Stimulated activated CD4-positive, alpha-beta T cell treated with anti-CD3 and anti-CD28 coated beads, Interleukin-4, amount 100 ng/mL, for 1 hour (primary cell): ENCODE measurements at places on chromosomes 16 and 17.

DNA sequence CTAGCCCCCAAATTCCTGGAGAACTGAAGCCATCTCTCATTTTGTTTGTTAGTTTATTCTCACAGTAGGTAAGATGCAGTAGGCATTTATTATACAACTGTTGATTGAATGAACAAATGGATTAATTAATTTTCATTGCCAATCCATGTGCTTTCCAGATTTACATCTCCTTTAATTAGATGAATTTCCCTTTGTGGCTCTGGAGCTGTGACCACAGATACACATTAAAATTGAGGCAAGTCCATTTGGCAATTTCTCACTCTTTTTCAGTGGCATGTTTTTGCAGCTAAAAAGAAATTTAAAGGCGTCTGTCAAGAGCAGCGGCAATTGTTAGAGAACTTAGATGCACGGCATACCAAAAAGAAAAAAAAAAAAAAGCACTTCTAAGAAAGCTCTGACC, 635.4 kb upstream of the SOX9 start:
- DNase-seq = no peak

DNA sequence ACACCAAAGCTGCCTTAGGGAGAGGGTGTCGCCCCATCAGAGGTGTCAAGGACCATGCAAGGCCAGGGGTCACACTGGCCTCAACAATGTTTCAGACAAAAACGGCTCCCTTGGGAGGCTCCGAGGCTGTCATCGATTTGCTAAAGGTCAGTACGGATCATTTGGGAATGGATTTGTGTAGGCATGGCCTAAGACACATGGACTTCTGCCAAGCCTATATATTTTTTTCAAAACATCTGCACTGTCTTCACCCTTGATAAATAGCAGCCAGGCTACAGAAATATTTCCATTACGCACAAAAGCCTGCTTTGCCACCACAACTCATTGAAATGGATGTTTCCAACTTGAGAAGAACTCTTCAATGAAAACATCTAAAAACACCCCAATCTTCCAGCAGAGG, 10.3 kb downstream of the CUEDC1 start:
- DNase-seq = no peak

DNA sequence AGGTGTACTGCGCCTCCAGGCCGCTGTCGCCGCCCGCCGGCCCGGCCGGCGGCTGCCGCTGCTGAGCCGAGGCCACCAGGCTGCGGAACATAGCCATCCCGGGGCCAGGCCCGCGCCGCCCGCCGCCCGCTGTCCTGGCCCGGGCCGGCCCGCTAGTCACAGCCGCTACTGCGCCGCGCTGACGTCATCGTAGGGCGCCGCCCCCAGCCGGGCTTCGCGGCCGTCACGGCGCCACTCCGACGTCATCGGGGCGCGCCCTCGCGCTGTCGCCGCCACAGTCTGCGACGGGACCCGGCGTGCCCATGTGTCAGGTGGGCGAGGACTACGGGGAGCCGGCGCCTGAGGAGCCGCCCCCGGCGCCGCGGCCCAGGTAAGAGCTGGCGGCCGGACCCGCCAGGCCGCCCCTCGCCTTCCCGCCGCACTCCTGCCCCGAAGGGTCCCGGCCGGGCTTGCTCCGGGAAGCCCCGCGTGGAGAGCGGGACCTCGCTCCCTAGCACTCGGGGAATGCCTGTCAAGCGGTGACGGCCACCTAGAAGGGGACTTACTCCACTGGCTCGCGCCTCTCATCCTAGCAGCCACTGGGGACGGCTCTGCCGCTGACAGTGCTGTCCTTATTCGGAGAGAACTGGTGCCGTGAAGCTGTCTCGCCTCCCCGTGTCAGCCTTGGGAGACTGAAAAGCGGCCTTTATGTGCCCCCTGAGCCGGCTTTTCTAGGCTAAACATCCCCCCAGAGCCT, at the start of the genes CTU2 and RNF166:
Gene CTU2, plus strand, starts transcription at position 275 of the 736 bp plus-strand sequence. Its CDS starts 28 bp downstream, at position 303.
Gene RNF166, minus strand, starts transcription at position 180 of the 736 bp plus-strand sequence. Its CDS starts 83 bp downstream, at position 97.
- DNase-seq = peak; percentile 95

GRCh38 chr16:2792940-2793339, 5.3 kb upstream of the PRSS41 start:
- DNase-seq = no peak
